ENCODE measurements at places on chromosomes 6 and 20.
A peak's percentile ranks its signal among the peaks of the same experiment; 100 is the strongest.

DNA sequence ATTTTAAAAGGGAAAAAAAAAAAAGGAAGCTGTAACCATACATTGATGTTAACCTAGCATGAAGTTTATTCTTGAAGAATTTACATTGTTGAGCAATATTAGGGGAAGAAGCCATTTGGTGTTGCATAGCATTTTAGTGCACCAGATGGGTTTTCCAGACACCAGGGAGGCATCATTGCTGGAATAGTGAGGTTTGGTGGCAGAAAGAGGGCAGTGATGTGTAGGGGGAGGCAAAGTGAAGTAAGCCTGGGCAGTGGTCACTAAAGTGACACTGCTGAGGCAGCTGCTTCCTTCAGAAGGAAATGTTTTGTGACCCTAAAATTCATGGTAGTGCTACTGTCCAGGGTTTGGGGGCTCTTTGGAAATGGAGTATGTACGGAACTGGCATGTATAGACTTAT lies 2.6 kb downstream of the TOMM6 start:
- no peak for DNase-seq

DNA sequence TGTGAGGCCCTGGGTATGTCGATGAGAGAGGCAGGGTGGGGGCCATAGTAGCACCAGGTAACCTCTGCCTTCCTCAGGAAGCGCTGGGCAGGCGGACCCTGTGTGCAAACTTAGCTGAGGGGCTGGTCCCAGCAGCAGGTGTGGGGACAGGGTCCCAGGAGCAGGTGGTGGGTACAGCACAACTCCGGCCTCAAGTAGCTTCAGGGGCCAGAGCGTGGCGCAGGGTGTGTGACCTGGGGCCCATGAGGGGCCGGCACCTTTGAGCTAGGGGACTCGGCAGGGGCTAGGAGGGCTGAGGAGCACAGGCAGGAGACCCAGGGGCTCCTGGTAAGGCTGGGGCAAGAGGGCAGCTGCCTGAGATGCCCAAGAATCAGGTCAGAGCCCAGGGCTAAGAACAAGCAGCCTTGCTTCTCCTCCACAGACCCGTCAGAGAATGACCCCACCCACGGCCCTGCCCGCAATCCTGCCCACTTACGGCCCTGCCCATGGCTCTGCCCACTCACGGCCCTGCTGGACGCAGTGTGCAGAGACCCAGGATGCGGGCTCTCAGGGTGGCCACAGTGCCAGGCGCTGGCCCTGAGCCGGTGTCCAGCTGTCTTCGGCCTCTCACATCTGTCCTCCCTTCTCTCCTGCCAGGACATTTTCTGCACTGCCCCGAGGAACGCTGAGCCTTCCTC lies 30.9 kb downstream of the CHRNA4 start:
- no peak for DNase-seq

- DNase-seq, result no peak
Observed at GRCh38 chr20:36865861-36866149, 10.1 kb upstream of the TLDC2 start.

GRCh38 chr6:137744877-137745276 lies 122.2 kb upstream of the TNFAIP3 start:
- no peak for DNase-seq

- peak; percentile 12 for DNase-seq
Observed at GRCh38 chr6:133817460-133818047, 71.4 kb upstream of the TCF21 start.

GRCh38 chr6:31740397-31741223 lies 805 bp downstream of the MSH5 start:
- no peak for DNase-seq

- no peak for DNase-seq
Observed at GRCh38 chr6:166724576-166724975, 97.5 kb upstream of the RPS6KA2 start.

All from HuH-7.5 (cell line).